ENCODE measurements at places on chromosomes 1 and 21.
A peak's percentile ranks its signal among the peaks of the same experiment; 100 is the strongest.

DNA sequence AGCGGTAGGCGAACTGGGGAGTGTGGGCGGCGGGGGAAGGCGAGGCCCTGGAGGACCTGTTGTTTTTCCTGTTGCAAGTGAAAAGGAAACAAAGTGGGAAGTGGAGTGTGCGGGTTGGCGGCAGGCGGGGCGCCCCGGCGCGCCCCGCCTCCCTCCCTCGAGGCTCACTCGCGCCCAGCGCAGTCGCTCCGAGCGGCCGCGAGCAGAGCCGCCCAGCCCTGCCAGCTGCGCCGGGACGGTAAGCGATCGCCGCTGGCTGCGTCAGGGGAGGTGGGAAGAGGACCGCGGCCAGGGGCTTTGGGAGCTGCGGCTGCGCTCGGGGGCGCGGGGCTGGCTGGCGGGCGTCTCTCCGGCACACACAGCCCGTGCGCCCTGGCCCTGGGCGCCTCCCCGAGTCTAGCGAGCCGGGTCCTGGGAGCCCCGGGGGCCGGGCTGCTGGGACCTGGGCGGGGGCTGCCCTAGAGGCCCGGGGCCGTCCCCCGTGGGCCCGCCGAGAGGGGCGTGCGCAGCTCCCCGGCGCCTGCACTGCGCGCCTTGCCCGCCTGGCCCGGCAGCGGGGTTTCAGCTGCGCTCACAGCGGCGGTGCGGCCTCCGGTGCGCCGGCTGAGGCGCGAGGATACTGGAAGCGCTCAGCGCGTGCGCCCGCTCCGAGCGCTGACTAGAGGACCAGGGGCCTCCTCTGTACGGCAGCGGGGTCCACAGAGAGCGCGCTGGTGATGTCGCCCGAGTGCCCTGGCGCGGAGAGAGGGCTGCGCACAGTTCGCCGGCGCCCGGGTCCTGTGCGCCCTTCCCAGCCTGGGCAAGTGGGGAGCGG lies at the start of gene PIK3CD:
Gene PIK3CD, plus strand, starts transcription at position 167 of the 814 bp plus-strand sequence. CDS start 58,725 bp downstream, outside the sequence.
- peak; percentile 41 for DNase-seq

GRCh38 chr21:15754640-15755039 lies 24.9 kb downstream of the USP25 start:
- DNase-seq, result no peak

DNA sequence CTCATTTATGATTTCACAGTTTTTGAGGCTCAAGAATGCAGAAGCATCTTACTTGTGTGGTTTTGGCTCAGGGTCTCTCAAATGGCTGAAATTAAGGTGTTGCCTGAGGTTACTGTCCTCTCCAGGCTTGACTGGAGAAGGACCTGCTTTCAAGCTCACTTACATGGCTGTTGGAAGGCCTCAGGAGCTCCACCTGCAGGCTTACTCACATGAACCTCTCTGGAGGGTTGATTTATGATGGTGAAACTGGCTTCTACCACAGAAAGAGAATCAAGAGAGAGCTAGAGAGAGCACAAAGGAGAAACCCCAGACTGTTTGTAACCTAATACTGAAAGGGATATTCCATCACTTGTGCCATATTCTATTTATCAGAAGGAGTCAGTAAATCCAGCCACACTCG lies 6.2 kb upstream of the KCNK2 start:
- DNase-seq, result no peak

DNA sequence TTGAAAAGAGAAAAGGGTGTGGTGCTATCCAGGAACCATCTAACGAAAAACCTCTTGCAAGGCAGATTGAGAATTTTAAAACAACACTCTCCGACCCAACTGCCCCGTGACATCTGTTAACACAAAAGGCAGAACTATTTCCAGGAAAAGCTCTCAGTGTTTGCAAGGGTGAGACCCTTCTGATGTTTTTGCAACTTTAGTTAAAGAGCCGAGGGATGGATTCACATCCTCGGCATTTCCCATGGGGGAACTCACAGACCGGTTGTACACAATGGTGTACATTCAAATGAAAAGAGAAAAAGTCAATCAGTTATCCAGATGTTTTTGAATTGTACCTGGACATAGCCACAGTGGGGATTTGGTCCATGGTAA lies 120.0 kb downstream of the NGF start:
- DNase-seq, result no peak

GRCh38 chr1:217813031-217813430 lies 181.9 kb downstream of the SPATA17 start:
- no peak for DNase-seq

GRCh38 chr1:231930257-231930947 lies 303.8 kb downstream of the DISC1 start:
- no peak for DNase-seq

GRCh38 chr1:101309334-101310311 lies 72.8 kb downstream of the S1PR1 start:
- peak; percentile 84 for DNase-seq

DNA sequence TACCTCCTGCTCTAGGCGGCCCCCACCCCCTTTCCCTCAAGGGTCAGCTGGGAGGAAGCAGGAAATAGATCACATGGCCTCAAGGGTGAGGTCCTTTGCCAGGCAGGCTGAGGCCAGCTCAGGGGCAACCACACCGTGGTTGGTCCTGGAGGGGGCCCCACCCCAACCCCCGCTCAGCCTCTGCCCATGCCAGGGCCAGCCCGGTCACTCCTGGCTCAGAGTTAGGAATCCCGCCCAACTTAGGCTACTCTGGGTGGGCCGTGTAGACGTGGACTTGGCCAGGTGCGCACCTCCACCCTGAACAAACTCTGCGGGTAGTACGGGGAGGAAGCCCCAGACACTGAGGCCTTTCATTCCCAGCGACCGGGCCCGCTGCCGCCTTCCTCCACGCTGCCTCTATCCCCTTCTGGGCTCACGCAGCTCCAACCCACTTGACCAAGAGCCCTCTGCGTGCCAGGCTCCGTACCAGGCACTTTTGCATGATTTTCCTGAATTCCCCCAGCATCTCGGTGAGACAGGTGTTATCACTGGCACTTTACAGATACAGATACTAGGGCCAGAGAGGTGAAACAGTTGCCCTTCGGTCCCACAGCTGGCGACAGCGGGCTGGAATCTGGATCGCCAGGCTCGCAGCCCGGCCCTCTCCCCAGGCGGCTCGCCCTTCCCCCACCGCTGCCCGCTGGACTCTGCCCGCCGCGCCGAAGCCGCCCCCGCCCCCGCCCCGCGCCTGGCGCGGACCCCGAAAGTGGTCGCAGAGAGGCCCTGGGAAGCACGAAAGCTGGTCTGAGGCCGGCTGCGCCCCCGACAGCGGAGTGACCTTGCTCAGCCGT lies 769 bp downstream of the GALE start:
- peak; percentile 43 for DNase-seq

GRCh38 chr1:228174482-228175315 lies 9.1 kb downstream of the IBA57 start:
- peak; percentile 55 for DNase-seq

- DNase-seq, result no peak
Observed at GRCh38 chr1:173043253-173043652, 7.5 kb downstream of the TNFSF18 start.

DNA sequence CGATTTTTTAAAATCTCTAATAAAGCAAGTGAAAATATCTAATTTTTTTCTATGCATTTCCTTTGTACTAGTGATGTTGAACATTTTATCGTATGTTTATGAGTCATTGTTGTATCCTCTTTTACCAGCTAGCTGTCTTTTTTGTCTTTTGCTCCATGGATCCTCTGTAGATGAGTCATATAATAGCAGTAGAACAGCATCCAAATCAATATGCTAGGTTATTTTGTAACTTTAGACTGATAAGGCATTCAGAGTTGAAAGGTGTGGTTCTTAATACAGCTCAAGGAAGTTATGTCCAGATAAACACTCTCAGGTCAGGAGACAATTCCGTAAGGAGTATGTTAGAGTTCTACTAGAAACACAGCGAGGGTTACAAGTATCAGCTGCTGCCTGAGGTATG lies 31.9 kb downstream of the MAP10 start:
- no peak for DNase-seq

DNA sequence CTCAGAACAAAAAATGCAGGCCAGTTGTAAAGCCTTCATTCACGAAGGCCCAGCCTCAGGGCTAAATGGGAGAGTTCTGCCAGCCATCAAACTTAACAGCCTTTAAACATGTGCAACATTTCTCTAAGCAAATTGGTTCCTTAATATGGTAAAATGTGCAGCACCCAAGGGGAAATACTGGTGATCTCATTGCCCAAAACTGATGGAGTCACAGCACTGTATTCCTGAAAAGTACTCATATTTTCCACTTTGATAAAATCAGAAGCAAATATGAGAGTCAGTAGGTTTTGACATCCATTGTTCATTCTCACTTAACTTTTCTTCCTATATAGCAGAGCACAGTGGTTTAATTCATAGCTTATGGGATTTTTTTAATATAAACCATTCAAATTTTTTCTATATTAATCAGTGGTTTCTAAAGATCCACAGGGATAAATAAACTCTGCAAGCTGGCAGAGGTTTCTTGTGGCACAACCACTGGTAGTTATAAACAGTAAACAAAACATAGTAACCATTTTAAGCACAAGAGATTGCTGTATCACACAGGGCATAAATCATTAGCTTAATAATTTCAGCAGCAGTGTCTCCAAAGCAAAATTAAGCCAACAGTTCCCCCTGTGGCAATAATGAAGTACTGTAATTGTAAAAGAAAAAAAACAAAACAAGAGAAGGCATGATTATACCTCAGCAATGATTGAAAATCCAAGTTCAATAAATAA lies 106.9 kb upstream of the LYPLAL1 start:
- no peak for DNase-seq

- no peak for DNase-seq
Observed at GRCh38 chr21:29892379-29892778, 47.4 kb downstream of the GRIK1 start.

- DNase-seq, result peak; percentile 88
Observed at GRCh38 chr1:2231532-2232254, 3.6 kb downstream of the SKI start.

- DNase-seq, result no peak
Observed at GRCh38 chr21:39121600-39122355, 61.5 kb downstream of the PSMG1 start.

DNA sequence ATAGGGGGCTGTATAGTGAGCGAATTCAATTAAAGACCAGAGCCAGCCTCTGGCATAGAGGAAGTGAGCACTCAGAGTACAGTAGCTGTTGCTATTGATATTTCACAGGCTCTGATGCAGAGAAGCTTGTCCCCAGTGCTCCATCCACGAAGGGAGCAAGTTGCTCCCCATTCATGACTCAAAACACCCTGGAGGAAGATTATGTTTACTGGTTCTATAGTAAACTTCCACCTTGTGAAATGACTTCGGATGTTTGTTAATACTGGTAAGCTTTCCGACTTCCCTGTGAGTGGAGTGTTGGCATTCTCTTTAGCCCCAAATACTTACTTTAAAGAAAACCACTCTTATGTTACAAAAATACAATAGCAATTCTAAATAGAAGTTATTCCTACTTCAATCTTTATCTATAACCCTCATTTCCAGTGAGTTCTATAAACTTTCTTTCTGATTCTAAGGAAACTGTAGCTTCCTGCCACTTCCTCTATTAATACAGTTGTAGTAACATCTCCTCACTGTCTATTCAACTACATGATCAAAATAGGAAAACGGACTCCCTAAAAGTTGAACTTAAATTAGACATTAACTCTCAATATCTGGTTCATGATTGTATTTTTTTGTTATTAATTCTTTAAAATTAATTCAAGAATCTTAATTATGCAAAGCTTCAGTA lies 46.4 kb downstream of the ZNF281 start:
- DNase-seq, result no peak

DNA sequence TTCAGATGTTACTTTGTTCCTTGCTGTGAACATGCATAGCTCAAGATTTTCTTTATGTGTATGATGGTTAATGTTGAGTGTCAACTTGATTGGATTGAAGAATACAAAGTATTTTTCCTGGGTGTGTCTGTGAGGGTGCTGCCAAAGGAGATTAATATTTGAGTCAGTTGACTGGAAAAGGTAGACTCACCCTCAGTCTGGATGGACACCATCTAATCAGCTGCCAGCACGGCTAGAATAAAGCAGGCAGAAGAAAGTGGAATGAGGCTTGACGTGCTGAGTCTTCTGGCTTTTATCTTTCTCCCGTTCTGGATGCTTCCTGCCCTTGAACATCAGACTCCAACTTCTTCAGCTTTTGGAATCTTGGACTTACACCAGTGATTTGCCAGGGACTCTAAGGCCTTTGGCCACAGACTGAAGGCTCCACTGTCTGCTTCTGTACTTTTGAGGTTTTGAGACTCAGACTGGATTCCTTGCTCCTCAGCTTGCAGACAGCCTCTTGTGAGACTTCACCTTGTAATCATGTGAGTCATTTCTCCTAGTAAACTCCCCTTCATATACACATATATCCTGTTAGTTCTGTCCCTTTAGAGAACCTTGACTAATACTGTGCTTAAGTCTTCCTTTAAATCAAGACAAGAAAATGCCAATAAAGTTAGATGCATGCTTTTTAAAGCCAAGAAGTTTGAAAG lies 626.6 kb downstream of the KCNT2 start:
- DNase-seq, result no peak

- DNase-seq, result no peak
Observed at GRCh38 chr1:34361121-34361520, 184.4 kb downstream of the C1orf94 start.

DNA sequence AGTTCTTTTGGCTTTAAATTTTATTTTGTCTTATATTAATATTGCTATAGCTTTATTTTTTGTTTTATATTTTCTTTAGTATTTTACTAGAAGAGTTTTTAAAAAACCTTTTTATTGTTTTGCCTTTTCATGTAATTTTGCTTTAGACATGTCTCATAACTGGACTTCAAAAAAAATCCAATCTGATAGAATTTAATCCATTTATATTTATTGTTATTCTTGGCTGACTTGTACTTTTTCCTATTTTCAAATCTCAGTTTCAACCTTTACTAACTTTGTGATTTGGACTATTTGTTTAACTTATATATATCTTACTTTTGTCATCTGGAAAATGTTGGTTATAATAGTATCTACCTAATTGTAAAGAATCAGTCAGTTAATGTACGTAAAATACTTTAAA lies 61.2 kb downstream of the NTNG1 start:
- DNase-seq, result no peak

DNA sequence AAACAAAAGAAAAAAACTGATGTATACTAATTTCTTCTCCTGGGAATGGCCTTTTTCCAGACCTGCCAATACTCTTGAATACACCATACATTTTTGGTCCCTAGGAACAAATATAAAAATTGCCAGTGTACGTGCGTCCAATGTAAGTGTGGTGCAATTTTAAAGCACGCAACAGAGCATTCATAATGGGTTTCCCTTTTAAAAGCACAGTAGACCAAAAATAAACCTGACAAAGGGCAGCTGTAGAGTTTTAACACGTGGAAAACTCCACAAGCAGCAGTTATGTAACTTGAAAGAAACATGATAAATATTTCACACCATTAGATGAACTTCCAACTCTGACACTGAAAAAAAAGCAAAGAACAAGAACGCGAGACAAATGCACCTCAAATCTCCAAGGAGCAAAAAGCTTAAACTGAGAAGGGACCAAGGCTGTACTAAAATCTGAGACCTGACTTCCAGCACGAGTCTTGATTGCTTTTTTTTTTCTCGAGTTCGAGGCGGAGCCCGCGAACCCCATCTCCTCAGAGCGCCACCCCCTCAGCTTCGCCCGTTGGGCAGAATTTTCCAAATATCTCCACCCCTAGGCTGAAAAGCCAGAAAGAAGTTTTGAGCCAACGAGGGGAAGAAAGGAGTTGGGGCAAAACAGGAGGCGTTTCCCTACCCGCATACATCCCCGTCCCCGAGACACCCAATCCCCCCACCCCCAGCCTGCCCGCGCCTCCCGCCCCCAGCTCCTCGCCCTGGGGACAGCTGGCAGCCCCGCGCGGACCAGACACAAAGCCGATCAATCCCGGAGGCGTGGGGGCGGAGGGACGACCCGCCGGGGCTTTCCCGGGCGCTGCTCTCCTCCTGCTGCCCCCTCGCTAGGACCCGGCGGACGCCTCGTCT lies at the start of gene JAM2:
Gene JAM2, plus strand, starts transcription at position 599 of the 891 bp plus-strand sequence. CDS start 564 bp downstream, outside the sequence.
- peak; percentile 28 for DNase-seq

GRCh38 chr1:234216116-234216703 lies 157.0 kb upstream of the COA6 start:
- no peak for DNase-seq
